Spinal cord (tissue), 10 donors: ENCODE measurements at places on chromosomes 7 and 10.

DNA sequence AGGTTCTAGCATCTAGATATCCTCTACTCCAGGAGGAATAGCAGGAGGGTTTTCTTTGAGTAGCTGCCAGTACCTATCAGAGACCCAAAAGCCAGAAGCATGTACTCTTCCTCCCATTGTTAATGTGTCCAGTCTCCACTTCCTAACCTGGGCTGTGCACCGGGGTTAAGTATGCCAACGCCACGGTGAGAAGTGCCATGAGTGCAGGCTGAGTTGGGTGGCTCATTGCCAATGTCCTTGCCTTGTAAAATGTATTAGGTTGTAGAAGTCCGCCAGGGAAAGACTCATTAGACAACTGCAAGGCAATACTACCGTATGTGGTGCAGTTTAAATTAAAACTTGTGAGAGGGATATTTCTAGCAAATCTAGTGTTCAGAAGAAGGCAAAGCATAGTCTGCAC lies 55.0 kb upstream of the PRR15 start:
- DNase-seq: no peak

DNA sequence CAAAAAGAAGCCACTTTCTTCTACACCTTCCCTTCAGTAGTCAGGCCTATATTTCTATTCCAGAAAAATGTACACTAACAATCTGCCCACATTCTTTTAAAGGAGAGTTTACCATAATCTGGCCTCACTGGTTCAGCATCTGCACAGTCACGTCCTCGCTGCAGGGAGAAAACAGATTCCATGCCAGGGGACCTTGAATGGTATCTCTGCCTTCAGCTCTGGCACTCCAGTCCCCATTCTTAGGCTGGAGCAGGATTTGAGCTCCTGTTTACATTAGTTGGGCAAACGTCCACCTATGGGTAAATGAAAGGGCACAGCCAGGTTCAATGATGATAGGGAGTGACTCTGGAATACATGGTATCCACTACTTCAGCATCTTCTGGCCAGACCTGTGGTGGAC lies 371.0 kb upstream of the MTPN start:
- DNase-seq: no peak

GRCh38 chr7:31735991-31736982 lies 49.3 kb downstream of the PPP1R17 start:
- peak; percentile 79 for DNase-seq

- peak; percentile 68 for DNase-seq
Measured at GRCh38 chr7:73742753-73743641, 4.4 kb upstream of the ABHD11 start.

- DNase-seq: no peak
Measured at GRCh38 chr7:1586126-1586826, 16.4 kb upstream of the PSMG3 start.

- no peak for DNase-seq
Measured at GRCh38 chr7:51126324-51126723, 190.3 kb downstream of the COBL start.

DNA sequence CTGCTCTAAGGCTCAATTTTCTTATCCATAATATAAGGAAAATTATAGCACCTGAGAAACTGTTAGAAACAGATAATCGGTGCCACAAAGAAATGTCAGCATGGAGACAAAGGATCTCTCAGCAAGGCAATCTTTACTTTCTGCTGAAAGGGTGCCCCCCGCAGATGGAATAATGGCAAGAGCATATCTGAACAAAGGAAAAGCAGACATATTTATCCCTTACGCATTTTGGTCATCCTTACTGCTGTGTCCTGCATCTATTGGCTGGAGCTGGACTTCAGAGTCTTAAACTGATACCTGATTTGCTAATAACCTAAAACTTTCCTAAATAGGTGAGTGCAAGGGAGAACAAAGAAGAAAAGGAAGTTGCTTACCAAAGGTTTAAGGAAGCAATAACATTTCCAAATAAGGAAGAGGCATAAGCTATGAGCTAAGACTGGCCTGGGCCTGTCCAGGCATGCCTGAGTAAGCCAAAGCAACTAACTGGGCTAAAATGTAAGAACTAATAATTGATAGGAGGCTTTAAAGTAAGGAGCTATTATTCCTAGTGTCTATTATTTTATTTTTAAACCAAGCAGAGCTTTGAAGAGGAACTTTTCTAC lies 39.6 kb upstream of the ELMO1 start:
- no peak for DNase-seq

GRCh38 chr7:5222841-5223411 lies 32.9 kb downstream of the WIPI2 start:
- no peak for DNase-seq

- DNase-seq: no peak
Measured at GRCh38 chr10:110073896-110074295, 66.1 kb downstream of the ADD3 start.

DNA sequence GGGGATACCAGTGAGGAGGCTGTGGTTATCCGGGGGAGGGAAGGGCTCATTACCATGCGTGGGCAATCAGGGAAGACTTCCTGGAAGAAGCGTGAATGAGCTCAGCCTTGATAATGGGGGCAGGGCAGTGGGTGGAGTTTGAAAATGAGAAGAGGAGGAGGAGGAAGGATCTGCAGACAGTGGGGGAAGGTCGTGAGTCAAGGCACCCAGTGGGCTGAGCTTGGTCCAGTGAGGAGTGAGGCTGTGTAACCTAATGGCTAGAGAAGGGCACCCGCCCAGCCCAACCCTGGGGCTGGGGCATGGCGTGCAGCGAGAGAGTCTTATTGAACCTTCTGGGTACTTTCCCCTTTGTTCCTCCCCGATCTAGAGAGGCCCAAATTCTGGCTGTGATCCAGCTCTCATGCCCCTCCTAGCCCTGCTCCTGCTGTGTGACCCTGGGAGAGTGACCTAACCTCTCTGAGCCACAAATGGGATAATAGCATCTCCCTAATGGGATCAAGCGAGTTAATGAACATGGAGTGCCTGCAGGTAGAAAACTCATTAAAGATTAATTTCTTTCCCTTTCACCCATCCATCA lies 31.5 kb downstream of the CLIP2 start:
- no peak for DNase-seq

DNA sequence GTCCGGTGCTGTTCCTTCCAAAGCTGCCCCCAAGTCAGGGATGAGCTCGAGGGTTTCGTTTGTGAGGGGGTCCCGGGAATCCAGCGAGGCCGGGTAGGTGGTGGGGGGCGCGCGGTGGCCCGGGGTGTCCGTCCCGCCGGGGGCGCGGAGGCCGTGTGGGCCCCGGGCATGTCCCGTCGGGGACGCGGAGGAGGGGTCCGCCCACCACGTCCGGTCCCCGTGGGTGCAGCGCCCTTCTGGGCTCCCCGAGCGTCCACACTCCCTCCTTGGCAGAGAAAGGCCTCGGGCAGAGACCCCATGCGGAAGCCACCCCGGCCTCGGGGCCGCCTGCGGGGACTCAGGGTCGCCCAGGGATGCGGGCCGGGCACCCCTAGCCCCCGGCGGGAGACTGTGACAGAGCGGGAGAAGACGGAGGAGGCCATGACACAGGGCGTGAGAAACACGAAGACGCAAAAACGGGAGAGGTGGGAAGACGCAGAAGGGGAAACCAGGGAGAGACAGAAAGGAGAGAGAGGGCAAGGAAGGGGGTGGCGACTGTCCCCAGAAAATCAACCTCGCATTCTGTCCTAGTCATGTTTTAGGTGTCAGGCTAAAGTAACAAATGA lies 640 bp upstream of the ZNF425 start:
- no peak for DNase-seq

GRCh38 chr7:50554431-50555322 lies 10.5 kb downstream of the DDC start:
- no peak for DNase-seq

DNA sequence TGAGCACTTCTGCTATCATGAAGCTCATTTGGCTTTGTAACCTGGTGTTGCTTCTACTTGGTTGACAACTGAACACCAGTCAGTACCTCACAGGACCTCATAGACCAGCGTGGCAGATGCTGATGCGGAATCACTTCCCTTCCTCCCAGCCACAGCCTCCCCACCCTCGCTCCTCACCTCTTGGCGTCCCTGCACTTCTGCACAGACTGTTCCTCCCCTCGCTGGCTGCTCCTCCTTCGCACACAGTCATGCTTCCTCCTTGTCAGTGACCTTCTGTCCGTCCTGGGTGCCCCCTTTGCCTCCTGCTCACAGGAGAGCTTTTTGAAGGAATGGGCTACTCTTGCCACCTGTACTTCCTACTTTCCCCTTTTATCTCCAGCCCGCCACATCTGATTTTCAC lies 61.4 kb upstream of the CTBP2 start:
- no peak for DNase-seq

- no peak for DNase-seq
Measured at GRCh38 chr7:1964913-1965578, 267.7 kb downstream of the MAD1L1 start.

GRCh38 chr10:12938271-12938670 lies 63.2 kb downstream of the CCDC3 start:
- DNase-seq: no peak

DNA sequence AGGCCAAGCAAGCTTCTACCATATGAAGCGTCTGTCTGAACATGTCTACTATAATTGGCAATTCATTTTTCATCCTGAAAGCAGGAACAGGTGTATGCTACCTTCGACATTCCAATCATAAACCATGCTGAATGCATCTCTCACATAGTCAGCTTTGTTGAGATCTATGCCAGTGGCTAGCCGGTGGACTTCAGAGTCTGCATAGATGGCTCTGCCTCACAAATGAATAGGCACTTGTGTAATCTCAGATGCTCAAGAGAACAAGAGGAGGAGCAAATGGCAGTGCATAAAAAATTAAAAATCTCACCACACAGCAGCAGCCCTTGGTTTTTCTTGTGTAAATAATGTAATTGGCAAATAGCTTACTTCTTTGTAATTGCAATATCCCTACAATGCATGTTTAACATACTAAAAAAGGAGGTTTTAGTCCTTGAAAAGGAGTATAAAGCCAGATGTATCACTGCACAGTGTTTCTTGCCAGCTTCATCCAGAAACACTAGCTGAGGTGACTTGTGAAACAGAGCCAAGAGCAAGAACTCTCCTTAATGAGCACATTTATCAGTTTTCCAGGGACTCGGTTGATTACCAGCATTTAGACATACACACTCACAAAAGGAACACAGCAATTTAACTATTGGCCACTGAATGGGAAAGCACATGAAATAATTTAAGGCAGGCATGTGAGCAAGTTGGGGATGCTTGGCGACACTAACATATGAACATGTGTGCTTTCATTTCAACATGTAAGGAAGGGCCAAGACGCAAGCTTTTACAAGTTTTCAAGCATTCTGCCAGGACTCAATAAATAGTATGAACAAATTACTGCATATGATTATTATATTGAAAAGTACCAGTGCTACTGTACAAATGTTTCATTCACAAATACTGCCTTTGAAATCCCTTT lies 249.9 kb upstream of the PLXNA4 start:
- DNase-seq: no peak

DNA sequence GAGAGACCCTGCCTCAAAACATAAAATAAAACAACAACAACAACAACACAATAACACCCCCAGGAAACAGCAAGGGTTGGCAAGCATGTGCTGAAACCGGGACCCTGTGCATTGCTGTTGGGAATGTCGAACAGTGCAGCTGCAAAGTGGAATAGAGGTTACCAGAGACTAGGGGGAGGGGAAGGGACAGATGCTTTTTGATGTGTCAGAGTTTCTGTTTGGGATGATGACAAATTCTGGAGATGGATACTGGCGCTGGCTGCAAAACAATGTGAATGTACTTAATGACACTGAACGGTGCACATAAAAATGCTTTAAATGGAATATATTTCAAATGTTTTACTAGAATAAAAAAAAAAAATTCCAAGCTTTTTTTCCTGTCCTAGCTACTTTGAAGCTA lies 241.8 kb downstream of the TEX36 start:
- DNase-seq: no peak

DNA sequence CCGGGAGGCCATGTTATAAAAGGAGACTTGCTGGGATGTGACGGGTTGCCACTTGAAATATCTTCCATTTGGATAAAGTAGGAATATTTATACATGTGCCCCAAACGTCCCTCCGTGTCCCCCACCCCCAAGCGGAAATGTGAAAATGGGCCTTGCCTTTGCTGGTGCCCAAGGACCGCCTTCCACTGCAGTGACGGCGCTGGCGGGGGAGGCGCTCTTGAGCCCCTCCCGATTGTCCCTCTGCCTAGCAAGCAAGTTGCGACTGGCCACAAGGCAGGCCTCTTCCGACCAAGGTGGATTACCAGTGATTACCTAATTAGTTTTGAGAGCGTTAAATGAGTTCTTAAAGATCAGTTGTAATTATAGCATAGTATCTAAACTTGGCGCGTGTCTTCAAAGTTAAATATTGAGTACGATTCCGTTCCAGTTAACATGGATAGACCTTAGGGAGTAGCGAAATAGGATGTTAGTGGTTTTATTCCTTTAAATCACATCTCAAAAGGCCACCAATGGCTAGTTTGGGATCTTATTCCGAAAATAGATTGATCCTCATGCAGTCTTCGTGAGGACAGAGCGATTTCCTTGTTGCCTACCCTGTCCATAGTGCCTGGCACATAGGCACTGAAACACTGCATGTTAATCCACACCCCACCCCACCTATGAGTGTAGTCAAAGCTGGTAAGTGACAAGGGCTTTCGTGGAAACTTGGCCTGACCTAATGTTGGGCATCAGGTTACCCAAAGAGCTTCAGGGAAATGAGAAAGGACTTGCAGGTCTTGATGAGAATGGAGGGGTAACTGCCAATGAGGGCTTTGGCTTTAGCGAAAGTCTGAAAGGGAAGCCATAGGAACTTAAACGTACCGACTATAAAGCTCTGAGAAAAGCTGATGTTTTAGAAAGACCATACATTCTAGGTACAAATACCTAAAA lies 1.1 kb downstream of the PPIA start:
- DNase-seq: peak; percentile 93

DNA sequence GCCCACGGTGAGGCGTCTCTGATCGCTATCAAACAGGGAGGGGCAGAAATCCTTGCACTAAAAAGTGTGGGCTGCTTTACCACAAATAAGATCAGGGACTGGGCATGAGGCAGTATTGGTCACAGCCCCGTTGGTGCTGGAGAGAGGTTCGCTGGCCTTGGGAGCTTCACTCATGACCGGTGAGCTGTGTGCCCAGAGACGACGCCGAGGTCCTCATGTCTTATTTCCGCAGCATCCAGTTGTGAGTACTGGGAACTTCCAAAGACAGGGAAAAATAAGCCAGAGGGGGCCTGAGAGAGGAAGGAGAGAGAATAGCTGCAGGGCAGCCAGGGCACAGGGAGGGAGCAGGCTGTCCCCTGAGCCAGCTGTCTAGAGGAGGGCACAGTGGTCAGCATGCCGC lies 154.2 kb upstream of the PRKCQ start:
- DNase-seq: no peak

DNA sequence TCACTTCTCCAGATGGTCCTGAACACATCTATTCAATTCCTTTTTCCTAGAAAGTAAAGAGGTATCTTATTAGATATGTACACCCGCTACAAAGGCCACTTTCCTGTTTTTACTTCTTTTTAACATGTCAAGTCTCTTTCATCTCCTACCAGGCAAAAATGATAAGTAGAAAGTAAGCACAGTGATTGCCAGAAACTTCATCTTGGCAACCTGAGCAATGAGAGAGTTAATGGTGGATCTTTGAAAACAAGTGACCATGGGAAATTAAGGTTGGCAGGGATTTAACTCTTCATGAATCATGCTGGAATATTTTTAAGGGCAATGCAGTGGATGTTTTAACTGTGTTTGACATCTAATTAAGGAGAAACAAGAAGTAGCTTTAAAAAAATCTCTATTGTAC lies 2.7 kb downstream of the SEMA3A start:
- no peak for DNase-seq

GRCh38 chr7:132029369-132030085 lies 473.1 kb upstream of the PODXL start:
- DNase-seq: no peak
